ENCODE measurements at places on chromosomes 5 and 9.

GRCh38 chr5:66553368-66553912 is 42.8 kb upstream of the MAST4 start:
- DNase-seq: no peak

GRCh38 chr9:20512106-20512505 is 110.2 kb downstream of the MLLT3 start:
- no peak for DNase-seq

GRCh38 chr5:177353093-177353492 is 1.6 kb upstream of the LMAN2 start:
- no peak for DNase-seq

DNA sequence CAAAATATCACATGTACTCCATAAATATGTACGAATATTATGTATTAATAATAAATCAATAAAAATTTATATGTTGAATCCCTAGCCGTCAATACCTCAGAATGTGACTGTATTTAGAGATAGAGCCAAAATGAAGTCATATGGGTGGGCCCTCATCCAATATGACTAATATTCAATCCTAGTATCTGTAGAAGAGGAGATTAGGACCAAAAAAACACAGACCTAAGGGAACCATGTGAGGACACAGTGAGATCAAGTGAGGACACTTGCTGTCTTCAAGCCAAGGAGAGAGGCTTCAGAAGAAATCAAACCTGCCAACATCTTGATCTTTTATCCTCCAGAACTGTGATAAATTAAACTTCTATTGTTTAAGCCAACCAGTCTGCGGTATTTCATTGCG is 3.7 kb upstream of the AMACR start:
- no peak for DNase-seq

- DNase-seq: no peak
Measured at GRCh38 chr9:91586282-91586681, 162.7 kb upstream of the NFIL3 start.

DNA sequence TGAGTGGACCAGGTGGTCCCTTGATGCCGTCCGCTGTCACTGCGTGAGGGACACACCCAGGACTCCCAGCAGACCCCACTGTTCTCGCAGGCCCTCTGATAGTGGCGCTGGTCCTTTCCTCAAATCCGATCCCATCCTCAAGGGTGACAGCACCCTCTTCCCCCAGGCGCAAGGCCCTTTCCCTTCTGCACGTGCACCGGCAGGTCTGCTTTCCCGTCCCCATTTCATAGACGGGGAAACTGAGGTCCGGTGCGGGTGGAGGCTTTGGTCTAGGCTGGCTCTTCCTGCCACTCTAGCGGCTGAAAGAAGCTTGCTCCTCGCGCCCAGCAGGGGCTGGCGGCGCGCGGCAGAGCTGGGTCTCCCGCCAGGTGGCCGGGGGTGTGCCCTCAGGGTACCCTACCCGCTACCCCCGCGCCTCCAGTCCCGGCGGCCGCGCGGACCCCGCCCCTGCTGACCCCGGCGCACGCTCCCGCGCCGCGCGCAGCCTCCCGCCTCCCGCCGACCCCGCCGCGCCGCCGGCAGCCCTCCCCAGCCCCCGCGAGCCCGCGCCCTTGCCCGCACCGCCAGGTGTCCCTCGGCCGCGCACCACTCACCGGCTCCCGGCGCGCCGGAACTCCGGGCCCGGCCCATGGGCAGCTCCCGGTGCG is 453 bp downstream of the RASGEF1C start:
- no peak for DNase-seq

GRCh38 chr9:132116583-132116982 is 36.9 kb upstream of the MED27 start:
- no peak for DNase-seq

GRCh38 chr9:23686257-23686656 is 139.8 kb downstream of the ELAVL2 start:
- no peak for DNase-seq

DNA sequence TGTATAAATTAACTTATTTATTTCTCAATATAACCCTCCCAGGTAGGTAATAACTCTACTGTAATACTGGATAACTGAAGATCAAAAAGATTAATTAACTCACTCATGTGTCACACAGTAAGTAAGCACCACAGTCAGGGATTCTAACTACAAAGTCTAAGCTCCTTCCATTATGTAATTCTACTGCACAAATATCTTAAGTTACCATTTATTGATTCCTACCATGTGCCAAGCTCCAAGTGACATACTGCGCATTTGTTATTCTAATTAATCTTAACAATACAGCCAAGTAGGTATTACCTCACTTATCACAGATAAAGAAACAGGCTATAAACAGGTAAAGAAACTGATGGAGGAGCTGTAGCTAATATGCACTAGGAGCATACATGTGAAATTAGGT is 58.3 kb downstream of the RANBP6 start:
- DNase-seq: no peak

GRCh38 chr9:13962006-13962405 is 351.9 kb downstream of the NFIB start:
- DNase-seq: no peak

DNA sequence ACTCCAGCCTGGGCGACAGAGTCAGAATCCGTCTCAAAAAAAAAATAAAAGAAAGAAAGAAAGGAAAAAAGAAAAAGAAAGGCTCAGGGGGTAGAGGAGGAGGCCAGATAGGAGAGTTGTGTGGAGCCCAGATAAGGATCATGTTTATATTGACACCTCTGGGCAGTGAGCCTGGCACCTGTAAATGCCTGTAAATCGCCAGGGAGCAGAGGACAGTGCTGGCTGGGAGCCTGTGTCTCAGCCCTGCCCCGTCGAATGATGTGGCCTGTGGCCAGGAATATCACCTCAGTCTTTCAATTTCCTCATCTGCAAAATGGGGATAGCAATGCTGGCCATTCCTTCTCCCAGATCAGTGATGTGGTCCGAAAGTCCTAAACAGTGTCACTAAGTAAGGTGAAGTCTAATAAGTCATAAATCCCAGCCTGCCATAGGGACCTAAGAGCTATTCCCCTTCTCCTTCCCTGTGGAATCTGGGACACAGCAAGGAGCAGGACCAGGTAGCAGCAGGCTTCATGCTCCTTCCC is 10.3 kb upstream of the ABO start:
- no peak for DNase-seq

- no peak for DNase-seq
Measured at GRCh38 chr9:98900725-98901124, 43.0 kb upstream of the COL15A1 start.

DNA sequence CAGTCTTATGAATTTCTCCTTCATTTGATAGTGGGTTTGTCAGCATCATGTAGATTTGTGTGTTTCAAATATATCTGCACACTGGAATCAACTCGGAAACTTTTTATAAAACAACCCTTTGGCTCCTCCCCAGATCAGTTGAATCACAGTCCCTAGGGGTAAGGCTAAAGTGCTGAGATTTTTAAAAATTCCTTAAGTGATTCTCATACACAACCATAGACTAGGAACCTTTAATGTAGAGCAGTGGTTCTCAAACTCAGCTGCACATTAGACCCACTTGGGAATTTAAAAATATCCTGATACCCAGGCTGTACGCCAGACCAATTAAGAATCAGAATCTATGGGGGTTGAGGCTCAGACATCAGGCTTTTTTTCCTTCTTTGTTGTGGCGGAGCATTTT is 17.5 kb upstream of the JAK2 start:
- no peak for DNase-seq

DNA sequence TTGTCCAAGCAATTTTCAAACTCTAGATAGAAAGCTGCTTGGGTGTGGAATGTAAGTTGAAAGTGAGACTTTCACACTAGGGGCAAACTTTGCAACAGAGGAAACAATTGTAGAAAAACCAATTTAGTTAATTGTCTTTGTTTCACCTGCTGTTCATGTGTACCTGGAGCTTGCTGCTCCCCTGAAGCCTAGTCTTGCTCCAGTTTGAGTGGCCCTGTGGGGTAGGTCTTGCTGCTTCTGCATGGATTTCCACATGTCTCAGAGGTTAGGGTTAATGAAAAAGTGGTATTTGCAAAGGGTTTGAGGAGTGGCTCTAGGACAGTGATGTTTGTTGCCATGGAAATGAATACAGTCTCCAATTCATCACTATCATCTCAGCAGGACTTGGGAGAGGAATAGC is 182.2 kb downstream of the FSTL4 start:
- no peak for DNase-seq

- no peak for DNase-seq
Measured at GRCh38 chr5:53411388-53411787, 69.0 kb upstream of the FST start.

GRCh38 chr9:5665059-5665458 is 36.2 kb downstream of the RIC1 start:
- DNase-seq: no peak

DNA sequence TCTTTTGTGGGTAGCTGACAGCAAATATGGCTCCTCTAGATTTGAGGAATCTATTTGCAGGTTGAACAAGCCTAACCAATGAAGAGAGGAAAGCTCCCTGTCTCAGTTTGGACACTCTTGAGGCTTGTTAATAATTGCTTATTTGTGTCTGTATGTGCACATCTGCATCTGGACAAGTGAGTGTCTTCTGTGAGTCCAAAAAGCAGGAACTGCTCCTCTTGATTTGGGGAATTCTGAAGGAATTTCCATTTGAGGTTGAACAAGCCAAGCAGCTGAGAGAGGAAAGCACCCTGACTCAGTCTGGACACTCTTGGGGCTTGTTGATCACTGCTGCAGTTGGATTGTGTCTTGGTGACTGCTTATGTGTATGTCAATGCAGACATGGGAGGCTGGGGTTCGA is 211.6 kb downstream of the DTWD2 start:
- DNase-seq: no peak

- DNase-seq: no peak
Measured at GRCh38 chr5:2278825-2279456, 396.2 kb upstream of the IRX4 start.

- no peak for DNase-seq
Measured at GRCh38 chr5:173880306-173880985, 7.7 kb upstream of the CPEB4 start.

DNA sequence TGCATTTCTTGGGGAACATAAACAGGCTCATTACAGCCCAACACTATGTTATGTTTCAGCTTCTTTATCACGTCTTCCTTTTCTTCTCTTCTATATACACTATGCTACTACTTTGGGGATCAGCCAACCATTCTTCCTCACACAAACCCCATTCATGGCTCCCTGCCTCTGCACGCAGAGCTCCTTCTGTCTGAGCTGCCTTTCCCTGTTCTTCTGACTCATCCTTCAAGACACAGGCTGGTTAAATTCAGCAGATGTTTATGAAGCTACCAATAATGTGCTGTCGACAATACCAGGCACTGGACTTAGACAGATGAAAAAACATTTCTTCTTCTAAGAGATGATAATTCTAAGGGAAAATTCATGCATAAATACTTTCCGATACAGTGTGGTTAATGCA is 102.5 kb upstream of the TXNDC8 start:
- no peak for DNase-seq

DNA sequence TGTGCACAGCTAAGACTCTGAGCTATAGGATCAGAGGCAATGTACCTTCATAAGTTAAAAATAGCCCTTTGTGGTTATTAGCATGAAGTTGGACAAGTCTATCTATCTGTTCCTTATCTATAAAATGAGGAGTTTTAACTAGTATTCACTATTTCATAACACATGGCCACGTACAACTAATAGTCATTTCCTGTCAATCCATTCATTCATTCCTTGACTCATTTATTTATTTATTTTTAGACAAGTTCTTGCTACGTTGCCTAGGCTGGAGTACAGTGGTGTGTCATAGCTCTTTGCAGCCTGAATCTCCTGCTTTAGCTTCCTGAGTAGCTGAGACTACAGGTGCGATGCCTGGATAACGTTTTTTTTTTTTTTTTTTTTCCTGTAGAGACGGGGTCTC is 92.1 kb downstream of the NR3C1 start:
- no peak for DNase-seq

DNA sequence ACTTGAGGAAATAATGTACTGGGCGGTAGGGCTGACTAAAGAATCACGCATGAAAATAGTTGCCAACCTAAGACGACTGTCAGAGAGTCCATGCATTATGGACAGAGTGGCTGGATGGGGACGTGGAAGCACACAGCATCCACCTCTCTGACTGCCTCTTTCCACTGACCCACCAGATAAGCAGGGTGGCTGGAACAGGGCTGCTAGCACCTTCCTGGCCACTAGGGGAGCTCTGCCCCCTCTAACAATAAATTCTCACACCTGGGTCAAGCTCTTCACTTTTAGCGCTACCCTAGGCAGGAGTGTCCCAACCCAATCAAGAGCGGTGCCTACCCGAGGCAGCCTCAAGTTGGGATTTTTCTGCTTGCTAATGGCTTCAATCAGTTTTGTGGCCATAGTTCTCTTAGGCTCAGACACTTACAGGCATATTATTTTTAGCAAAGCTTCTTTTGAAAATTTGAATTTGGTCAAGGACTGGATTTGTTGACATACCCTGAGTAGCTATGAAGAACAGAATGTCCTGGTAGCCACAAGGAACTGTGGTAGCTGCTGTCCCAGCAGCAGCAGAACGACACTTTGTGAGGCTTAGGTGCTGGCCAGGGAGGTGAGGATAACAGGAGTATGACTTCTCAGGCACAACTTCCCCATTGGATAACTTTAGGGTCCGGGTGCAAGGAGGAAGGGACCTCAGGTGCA is 6.9 kb upstream of the TPM2 start:
- DNase-seq: peak; percentile 54

GRCh38 chr5:116632890-116633289 is 58.3 kb upstream of the SEMA6A start:
- no peak for DNase-seq

- DNase-seq: no peak
Measured at GRCh38 chr5:40389591-40389990, 290.1 kb upstream of the PTGER4 start.

- no peak for DNase-seq
Measured at GRCh38 chr9:107464516-107464915, 25.1 kb downstream of the KLF4 start.

DNA sequence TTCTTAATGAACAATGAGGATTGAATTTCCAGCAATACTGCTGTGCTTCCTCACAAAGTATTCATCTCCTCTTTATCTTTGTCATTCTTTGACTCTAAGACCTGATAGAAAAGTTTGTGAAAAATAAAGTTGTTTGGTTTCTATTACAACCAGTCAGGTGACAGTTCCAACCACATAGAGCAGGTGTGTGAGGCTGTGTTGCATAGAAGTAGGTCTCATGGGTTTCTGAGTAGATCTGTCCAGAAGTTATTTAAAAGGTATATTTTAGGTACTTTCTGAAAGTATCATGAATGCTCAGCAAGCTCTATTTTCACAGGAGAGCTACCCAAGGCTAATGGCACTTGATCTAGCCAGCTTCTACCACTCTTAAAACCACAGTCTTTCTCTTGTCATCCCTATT is 637.0 kb downstream of the DNAH5 start:
- no peak for DNase-seq

DNA sequence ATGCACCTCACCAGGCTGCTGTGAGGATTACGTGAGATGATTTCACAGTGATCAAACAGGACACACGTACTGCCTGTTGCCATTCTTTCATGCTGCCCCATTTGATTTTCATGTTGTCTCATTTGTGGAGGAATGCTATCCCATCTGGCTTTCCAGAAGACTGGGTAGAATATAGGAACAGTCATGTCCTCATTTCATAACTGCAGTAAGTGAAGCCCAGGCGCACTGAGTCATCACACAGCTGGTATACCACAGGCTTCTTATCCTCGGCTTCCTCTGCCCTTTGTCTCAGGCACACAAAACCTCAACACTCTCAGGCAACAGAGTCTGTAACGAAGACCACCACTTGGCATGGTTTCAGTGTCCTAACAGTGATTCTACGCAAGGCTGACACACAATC is 62.3 kb downstream of the LHFPL2 start:
- DNase-seq: no peak

- DNase-seq: no peak
Measured at GRCh38 chr9:82668689-82669199, 394.2 kb downstream of the RASEF start.

- no peak for DNase-seq
Measured at GRCh38 chr5:58628626-58629025, 45.8 kb downstream of the RAB3C start.

GRCh38 chr5:7391215-7391614 is 4.7 kb upstream of the ADCY2 start:
- no peak for DNase-seq

Data from activated CD4-positive, alpha-beta T cell treated with anti-CD3 and anti-CD28 coated beads for 4 hours (primary cell).